ENCODE measurements at places on chromosomes 7 and 10. TPM values are rescaled to one million over a fixed set of nuclear protein-coding genes. Genes with fewer than 3 reads are reported as not detected.

SPDYE8 gene
- not detected for total RNA-seq

SDK1 gene
- total RNA-seq: 3.4 TPM

GPR26 gene
- total RNA-seq: not detected

TLX1 gene
- total RNA-seq: 1.7 TPM

CAMK2B gene
- total RNA-seq: 0.61 TPM

SGCE gene
- 15.7 TPM for total RNA-seq

SFMBT2 gene
- 7.5 TPM for total RNA-seq

INSIG1 gene
- total RNA-seq: 73.3 TPM

ADARB2 gene
- total RNA-seq: 0.21 TPM

DNA sequence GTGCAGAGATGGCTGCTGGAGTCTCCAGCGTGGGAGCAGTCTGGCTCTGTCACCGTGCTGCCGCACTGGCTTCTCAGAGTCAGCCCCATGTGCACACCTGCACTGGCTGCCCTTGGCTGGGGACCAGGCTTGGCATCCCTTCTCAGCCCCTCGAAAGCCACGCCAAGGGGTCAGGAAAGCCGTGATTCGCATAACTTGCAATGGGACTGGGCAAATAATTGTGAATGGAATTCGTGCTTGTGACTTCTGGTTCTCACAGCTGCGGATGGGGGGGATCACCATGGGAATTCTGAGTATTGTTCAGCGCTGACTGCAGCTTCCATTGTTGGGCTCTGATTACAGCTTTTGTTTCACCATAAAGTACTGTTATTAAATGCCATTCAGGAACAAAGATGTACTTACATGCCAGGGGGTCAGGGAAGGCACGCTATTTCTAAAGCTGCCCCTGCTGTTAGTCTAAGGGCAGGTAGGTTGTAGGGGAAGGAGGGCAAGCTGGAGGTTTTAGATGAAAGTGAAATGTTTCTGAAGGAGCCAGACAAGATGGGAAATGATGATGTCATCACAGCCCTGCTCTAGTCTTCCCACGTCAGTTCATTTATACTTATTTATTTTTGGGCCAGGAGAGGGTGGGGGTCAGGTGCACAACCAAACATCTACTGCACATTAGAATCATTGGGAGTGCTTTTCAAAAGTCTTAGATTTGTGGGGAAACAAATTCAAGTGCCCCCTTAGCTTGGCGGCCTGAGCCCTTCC is 5.8 kb upstream of the PLEKHA1 start:
- no peak for DNase-seq

DNA sequence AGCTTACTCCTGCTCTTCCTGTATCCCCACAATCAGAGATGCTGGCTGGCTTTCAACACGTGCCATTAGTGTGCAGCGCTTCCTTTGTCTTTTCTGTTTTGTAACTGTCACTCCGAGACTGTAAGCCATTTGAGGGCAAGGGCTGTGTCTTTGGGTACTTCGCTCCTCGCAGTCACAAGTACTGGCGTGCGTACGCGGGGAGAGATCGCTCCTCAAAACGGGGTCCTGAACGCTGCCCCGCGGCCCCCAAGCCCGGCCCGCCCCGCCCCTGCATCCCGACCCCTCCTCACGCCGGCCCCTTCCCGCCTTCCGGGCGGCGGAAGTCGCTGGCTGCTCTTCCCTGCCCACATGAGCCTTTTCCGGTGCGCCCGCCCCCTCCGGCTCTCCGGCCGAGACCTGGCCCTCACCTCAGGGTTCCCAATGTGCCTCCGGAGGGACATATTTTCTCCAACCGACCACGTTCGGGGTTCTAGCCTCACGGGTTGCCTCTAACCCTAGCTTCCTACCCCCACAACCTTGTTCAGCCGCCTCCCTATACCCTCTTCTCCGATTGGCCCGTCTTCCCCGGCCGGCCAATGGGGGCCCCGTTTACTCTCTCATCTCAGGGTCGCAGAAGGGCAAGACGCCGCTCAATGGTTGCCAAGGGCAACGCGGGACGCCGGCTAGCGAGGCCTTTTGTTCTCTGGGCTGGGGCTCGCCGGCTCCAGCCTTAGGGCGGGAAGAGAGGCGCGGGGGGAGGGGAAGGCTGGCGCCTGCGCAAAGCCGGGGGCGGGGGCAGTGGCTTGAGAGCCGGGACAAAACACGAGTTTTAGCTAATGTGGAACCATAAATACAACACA is at the start of gene CEP41:
CEP41 (minus strand) TSS at position 490 of the 839 bp plus-strand sequence; CDS start at position 440, 50 bp downstream.
- DNase-seq: peak; percentile 97

DNA sequence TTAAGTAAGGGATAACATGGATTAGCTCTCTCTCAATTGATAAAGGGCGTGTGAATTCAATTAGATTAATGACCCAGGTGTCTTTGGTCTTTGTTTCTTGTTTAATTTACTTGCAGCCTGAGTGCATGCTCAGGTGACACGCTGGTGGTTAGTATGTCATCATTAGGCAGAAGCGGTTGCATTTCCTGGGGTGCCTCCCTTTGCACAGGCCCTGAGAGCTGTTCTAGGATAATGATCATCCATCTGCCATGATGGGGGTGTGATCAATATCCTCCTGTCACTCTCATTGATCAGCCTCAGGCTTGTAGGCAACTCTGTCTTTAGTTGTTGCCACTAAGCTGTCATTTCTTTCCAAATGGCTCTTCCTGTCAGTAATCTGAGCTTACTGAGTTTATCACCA is 99.6 kb upstream of the NPS start:
- DNase-seq: no peak

- DNase-seq: no peak
Measured at GRCh38 chr7:151440799-151441445, 981 bp upstream of the CRYGN start.

- DNase-seq: no peak
Measured at GRCh38 chr7:102115931-102116330, 170.7 kb upstream of the SH2B2 start.

GRCh38 chr10:48520184-48520506 is 84.7 kb downstream of the ARHGAP22 start:
- DNase-seq: no peak

- no peak for DNase-seq
Measured at GRCh38 chr10:79392506-79393176, 45.4 kb downstream of the PPIF start.

- DNase-seq: no peak
Measured at GRCh38 chr7:99808766-99809165, 19.0 kb upstream of the CYP3A43 start.

- no peak for DNase-seq
Measured at GRCh38 chr10:77531441-77532001, 106.1 kb downstream of the KCNMA1 start.

DNA sequence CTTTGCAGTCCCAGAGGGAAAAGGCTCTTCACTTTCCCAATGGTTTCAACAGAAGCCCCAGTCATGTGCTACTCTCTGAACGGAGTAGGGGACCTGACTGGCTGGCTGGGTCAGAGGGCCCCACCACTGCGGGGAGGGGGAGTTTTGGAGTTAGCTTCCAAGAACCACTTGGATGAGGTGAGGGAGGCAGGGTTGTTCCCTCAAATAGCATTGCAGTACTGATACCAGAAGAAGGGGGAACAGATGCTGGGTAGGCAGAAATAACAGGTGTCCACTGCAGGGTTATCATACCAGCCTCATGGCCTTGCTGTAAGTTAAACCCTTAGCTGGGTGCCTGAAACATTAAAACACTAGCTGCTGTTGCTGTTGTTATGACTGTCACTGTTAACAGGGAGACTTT is 131.3 kb downstream of the UBE2H start:
- no peak for DNase-seq

- peak; percentile 11 for DNase-seq
Measured at GRCh38 chr10:86265895-86266259, 100.7 kb downstream of the GRID1 start.

GRCh38 chr7:7210475-7211237 is 28.3 kb downstream of the C1GALT1 start:
- no peak for DNase-seq

GRCh38 chr7:81949306-81949705 is 179.5 kb upstream of the HGF start:
- no peak for DNase-seq

- DNase-seq: peak; percentile 43
Measured at GRCh38 chr10:77643795-77644468, 6.3 kb upstream of the KCNMA1 start.

DNA sequence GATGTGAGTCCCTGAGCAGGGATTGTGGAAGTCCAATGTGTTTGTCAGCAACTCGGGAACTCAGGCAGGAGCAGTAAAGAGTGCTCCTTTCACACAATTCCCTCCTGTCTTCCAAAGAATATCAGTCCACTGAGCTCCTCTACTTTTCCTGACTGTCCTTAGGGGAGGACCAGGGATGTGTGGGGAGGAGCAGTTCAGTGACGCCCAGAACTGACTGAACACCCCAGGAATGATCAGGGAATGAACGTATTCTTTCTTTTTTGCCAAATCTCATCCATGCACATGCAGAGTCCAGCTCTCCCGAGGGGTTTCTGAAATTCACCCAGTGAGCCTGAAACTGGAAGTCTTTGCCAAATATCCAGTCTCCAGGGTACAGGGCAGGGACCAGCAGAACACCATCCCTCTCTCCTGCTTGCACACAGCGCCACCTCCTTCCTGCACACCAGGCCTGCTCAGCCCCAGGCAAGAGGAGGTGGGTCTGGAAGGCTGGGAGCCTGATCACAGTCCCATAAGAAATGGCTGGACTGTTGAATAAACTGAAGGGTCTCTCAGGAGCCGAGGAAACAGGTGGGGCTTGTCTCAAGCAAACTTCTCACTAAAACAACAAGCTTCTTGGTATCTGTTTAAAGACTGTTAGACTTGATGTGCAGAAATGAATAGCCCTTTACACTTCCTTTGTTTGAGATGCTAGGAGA is 294.7 kb downstream of the C7orf25 start:
- no peak for DNase-seq

Data from left colon (tissue), 2 donors.